ENCODE measurements at places on chromosomes 4 and X.
A peak's percentile ranks its signal among the peaks of the same experiment; 100 is the strongest.

GRCh38 chrX:48520976-48521352 is 644 bp upstream of the EBP start:
- DNase-seq: no peak

GRCh38 chr4:101222156-101222845 is 125.0 kb downstream of the PPP3CA start:
- DNase-seq: no peak

DNA sequence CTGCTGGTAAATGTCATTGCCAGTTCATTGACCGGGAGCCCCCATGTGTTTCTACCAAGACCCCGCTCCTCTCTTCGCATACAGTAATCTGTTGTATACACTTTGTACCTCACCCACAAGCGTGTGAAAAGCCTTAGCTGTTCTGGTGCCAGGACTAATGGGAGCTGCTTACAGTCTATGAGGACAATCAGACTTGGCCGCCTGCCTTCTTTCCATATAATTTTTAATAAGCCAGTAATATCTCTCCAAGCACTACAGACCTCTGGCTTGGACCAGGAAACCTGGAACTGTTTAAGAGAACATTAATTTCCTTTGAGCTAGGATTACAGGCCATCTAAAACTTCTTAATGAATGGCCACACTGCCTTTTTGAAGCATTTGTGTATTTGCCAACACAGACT is 149.7 kb upstream of the MSX1 start:
- no peak for DNase-seq

GRCh38 chr4:170138580-170139194 is 48.9 kb upstream of the AADAT start:
- peak; percentile 38 for DNase-seq

GRCh38 chr4:60344908-60345307 is 855.2 kb upstream of the ADGRL3 start:
- DNase-seq: no peak

DNA sequence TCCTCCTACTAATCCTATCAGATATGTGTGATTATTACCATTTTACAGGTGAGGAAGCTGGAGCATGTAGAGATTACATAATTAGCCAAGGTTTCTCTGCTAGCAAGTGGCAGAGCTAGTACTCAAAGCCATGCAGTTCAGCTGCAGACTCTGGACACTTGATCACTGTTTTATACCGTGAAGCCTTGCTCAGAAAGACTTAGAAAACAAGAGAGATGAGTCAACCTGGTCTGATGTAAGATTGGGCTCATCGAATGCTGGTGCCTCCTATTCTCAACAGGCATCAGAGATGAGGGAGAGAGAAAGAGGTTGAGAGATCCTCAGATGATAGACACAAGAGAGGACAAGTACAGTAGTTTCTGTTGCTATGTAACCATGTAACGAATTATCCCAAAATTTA is 19.0 kb upstream of the PDE5A start:
- no peak for DNase-seq

- no peak for DNase-seq
Measured at GRCh38 chrX:19893727-19894126, 6.3 kb upstream of the SH3KBP1 start.

- DNase-seq: no peak
Measured at GRCh38 chrX:111095974-111096895, at the start of gene PAK3. Gene PAK3, plus strand, starts transcription at chrX:111096191. Its CDS starts 26,913 bp downstream, at chrX:111123104.

DNA sequence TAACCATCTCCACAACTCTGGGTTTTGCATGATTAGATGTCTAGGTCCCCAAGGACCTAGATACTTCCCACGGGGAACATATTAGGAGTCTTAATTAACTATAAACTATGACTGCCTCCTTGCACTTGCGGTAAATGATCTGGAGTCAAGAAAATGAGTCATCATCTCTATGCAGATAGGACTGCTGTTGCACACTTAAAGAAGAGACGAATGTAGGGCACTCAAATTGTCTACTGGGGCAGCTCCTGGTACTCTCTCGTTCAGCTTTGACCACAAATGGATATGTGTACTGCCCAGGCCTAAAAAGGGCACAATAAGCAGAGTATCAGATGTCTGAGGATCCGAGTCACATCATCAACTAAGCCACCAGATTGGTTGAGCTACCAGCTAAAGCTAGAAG is 1783.4 kb upstream of the AGA start:
- no peak for DNase-seq

DNA sequence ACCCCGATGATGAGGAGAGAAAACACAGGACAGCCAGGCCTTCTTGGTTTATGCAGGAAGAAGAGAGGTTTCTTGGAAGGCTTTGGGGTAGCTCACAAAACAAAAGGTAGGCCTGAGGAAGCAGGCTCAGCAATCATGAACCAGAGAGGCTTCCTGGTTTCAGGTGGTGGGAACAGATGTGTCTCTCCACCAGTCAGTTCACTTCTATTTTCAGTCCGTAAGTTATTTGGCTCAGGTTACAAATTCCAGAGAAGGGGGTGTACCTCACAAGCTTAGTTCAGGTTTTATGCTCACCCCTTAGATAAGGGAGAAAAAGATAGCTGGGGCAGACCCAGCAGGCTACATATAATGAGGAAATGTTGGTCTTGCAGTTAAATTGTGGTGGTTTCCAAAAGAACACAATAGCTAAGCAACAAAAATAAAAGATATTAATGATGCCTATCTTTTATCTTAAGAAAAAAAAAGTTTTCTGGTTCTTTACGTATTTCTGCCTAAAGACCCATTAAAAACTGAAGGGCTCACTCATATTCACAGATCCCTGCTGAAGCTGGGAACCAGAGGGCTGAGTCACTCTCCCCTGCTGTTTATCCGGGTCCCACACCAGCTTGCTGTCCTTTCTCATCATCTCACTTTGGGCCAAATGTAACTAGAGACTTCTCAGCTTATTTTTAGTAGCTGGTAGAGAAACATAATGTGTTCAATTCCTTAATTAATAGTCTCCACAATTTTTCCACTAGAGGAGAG is 177.0 kb downstream of the CAMK2D start:
- DNase-seq: no peak

- no peak for DNase-seq
Measured at GRCh38 chrX:150324919-150325318, 38.2 kb upstream of the MAMLD1 start.

DNA sequence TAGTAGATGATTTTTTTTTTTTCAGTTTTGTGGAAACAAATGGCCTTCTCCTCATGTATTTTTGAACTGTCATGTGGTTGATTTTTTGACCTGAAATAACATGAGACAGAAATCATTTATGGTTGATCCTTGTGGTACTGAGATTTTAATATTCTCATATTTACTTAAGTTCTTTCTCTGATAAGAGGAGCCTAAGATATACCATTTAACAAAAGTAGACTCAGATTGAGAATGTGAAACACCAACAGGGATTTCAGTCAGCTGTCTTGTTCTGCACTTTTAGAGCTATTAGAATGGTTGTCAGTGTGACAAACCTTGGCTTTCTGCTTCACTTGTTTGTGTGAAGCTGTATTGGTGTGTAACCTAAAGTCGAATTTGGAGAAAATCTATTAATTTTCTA is 575.7 kb downstream of the SPOCK3 start:
- no peak for DNase-seq

GRCh38 chr4:151876381-151876988 is 115.7 kb upstream of the GATB start:
- DNase-seq: no peak

- no peak for DNase-seq
Measured at GRCh38 chr4:54513204-54513603, 144.6 kb upstream of the KIT start.

DNA sequence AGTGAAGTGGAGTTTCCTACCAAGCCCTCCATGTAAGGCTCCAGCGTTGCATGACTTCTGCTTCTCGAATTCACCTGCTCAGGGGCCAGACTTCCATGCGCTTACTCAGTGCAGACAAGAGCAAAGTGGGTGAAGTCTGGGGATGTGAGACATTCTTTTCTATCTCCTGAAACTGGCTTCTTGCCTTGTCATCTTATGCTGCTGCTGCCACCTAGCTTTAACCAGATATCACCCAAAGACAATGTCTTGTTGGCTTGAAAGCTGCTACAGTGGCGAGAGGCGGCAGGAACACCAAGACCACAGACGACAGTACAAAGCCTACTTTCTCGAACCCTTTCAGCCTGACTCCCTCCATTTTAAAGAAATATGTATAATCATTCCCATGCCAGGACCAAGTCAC is 103.6 kb upstream of the ADGRG2 start:
- DNase-seq: no peak

DNA sequence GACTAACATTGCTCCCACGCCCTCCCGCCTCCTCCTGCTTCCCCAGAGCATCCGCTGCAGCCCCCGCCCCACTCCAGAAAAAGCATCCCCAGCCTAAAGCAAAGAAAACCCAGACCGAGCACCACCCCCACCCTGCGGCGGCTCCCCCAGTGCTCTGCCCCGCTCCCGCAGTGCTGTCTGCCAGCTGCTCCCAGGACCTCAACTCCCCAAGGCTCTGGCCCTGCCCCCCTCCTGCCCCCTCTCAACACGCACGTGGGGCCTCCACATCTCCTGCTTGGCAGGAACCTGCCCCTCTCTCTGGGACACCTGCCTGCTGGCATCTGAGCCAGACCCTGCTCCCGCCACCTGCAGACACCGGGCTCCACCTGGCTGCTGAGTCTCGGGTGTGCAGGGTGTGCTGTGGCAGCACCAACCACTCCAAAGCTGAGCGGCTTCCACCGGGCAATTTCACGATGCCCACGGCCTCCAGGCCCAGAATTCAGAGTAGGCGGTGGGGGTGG is 79.4 kb downstream of the FAM53A start:
- DNase-seq: no peak

DNA sequence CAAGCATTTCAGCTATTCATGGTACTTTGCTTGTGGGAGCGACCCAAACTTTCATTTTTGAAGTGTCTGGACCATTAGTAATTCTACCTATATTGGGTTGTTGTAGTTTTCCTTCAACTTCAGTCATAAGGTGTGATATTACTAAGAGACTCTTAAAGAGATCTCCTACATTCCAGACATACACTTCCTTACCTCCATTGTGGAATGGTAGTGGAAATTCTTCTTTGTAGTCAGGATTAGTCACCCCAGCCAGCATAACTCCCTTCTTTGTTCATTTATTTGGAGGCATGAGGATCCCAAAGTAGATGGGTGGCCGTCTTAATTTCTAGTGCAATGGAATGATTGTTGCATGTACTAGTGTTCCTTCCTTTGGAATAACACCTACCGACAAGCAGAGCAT is 991.4 kb downstream of the ARAP2 start:
- DNase-seq: no peak

DNA sequence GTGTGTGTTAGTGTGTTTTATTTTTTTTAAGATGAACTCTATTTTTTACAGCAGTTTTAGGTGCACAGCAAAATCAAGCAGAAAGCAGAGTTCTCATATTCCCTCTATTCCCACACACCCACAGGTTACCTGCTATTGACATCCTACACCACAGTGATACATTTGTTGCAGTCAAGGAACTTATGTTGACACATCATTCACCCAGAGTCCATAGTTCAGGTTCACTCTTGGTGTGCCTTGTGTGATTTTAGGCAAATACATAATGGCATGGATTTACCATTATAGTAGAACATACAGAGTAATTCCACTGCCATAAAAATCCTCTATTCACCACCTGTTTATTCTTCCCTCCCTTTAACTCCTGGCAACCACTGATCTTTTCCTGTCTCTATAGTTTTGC is 28.7 kb downstream of the DIAPH2 start:
- DNase-seq: no peak

- no peak for DNase-seq
Measured at GRCh38 chr4:85209161-85209560, 242.7 kb upstream of the WDFY3 start.

DNA sequence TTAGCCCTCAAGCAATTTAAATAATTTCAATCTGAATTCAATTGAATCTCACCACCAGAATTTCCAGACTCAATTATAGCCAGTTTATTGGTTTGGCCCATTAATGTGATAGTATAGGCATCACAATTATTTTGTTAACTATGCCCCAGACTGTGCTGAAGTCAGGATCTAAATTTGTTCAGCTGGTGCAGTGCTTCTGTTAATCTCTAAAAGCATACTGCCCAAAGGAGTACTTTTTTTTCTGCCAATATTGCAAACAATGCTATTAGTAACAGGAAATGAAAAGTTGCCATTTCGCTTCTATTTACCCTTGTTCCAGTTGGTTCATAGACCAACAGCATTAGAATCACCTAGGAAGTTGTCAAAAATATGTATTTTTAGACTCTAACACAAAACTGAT is 171.0 kb downstream of the GPM6A start:
- DNase-seq: no peak

- DNase-seq: no peak
Measured at GRCh38 chr4:178553201-178553600, 1111.0 kb upstream of the AGA start.

DNA sequence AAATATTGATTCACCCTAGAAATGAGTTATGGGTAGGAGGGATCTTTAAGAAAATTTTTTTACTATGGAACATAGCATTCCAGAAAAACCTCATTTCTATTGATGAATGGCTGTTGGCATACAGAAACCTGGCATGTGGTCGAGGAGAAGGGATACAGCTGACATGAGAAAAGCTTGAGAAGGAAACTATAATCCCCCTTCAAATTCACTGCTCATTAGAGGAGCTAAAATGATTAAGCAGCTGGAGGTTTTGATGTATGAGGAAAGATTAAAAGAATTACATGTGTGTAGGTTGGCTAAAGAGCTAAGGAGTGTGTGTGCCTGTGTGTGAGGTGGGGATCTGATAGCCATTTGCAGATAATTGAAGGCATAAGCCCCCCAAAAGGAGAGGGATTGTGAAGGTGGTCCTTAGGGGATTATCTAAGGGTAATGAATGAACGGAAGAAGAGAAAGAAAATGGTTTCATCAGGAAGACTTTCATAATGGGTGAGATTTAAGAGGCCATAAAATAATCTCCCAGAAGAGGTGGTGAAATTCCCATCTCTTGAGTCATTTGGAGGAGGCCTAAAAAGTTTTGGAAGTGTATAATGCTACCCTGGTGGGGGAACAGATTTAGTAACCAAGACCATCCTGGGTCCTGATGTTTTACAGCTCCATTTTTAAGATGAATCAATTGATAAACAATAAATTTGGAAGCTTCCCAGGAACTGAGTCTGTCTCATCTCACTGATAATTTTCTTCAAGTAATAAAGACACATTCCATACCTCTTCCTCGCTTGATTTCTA is 272.0 kb upstream of the HAND2 start:
- no peak for DNase-seq

DNA sequence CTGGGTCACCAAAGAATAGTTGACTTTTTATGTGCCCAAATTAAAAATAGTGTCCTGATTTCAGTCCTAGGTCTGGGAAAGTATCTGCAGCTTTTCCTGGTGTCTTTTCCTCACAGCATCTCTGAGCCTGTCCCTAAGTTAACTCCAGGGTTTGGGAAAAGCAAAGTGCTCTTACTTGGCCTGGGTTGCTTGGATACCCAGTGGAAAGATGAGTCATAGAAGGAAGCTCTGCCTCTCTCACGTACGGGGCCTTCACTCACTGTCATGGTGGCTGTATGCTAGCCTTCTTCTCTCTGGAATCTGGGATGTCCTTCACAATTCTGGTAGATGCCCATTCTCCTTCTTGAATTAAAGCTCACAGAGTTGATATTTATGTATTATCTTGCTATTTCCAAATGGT is 607.3 kb downstream of the ANKRD50 start:
- DNase-seq: no peak

Data from GM18507 (cell line).